Activated T-helper 2 cell treated with anti-CD3 and anti-CD28 coated beads, Interferon-gamma antibody, Interleukin-2, Interleukin-4, amounts not matched to agents 10 μg/mL and 5 μg/mL and 100 μg/mL, durations not matched to agents 14 hours and 24 hours and 36 hours (primary cell): ENCODE measurements at places on chromosomes 3 and 15.

DNA sequence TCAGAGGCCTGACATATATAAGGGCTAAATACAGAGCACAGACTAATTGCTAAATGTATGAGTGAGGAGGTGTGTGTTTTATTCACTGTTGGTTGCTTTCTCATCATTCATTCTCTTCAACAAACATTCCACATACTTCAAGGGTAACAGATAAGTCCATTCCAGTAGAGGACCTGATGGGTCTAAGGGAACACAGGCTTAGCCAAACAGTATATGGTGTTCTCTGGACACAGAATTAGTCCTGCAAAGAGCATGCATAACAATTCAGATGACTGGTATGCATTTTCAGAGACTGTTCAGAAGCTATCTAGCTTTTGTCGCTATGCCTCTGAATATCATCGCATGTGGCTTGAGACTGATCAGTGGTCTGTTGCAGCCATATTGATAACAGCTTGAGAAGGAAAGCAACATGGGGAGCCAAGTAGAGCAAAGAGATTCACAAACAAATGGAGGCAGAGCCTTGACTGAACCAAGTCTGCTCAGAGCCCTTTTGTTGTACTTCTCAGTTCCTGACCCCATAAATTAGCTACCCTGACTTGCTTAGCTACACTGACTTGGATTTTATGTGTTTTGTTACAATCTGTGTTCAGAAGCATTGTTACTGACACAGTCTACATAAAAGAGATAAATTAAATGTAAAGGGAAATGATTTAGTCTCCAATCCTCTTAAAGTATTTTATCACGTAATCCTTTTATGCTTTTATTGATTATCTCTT, 1178.7 kb downstream of the ROBO1 start:
- no peak for DNase-seq

DNA sequence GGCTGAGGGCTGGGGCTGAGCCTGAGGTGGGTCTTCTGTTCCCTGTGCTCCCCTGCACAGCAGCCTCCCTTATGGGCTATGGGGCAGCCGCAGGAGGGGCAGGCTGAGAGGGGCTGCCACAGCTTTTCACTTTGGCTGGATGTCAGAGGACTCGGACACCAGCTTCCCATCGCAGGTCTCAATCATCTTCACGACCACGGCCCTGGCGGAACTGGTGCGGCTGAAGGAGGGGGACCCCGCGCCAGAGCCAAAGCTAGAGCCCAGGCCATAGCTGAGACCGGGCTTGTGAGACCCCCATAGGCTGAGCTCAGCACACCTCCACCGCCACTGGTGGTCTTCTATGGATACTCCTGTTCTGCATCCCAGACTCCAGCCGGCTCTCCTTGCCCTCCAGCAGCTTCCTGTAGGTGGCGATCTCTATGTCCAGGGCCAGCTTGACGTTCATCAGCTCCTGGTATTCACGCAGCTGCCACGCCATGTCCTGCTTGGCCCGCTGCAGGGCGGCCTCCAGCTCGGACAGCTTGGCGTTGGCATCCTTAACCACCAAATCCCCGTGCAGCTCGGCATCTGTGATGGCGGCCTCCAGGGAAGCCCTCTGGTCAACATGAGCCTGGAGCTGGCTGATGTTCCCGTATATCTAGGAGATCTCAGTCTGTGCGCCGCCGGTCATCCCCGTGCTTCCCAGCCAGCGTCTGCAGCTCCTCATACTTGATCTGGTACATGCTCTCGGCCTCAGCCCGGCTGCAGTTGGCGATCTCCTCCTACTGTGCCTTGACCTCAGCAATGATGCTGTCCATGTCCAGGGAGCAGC, 181.7 kb upstream of the SYNPR start:
- DNase-seq, result no peak

DNA sequence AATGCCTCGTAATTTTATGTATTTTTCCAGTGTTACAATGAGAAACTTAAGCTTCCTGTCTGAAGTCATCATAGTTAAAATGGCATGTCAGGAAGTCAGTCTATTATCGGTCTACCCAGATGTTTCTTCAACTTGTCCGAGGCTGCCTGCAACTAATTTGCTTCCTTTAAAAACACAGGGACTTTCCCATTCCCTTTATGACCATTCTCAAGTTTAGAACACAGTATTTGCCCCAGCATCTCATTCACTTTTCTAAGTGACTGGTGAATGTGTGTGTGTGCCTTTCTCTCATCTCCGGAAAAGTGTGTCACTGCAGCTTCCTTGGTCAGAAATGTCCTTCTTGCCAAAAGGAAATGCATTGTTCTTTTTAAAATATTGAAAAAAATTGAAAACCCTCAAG, 466.6 kb downstream of the RAP2B start:
- no peak for DNase-seq

DNA sequence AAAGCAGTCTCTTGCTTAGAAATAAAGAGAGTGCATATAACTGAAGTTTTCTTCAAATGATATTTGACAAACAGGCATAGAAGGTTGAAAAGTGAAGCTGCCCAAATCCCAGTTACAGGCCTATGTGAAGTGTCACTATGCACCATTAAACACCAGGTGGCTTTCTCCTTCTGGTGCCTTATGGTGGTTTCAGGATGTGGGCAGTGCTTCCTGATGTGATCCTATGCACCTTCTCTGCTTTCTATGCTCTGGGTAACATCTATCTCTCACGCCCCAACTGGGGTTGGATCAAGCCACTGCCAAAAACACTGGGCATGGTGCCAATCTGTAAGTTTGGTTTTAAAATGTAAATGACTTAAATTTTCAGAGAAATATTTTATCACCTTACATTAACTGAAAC, 744.7 kb downstream of the TUSC7 start:
- DNase-seq, result no peak

- DNase-seq, result no peak
These were observed 255.7 kb downstream of the MBNL1 start for GRCh38 chr3:152524198-152525140.

- no peak for DNase-seq
These were observed 429.3 kb upstream of the AZI2 start for GRCh38 chr3:28777806-28778475.

DNA sequence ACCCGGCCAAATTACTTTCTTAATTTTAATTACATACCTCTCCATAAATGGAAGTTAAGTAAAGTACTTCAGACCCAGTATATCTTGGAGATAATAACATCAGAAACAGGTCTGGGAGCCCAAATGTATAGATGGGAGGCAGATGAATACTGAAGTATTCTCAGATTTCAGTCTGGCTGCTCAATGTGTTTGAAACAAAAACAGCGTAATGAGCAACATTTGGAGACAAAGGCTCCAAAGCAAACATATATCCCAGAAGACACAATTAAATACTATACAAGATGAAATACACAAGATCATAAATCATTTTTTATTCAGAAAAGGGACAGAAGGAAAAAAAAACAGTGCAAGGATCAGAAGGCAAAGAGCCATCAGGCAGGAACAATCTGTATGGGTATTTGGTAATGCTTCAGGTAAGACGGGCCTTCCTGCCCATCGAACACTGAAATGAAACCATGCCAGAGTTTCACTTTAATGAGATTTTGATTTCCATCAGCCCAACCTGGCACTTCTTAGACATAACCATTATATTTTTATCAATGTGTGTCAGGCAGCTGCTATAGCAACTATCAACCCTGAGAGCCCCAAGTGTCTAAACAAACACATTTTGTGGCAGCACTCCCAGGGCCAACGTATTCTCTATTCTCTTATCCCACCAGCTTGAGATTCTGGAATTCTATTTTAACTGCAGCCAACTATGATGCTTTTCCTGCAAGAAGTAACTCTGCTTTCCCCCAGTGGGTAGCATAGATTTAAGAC, 210.8 kb downstream of the STT3B start:
- DNase-seq, result no peak

DNA sequence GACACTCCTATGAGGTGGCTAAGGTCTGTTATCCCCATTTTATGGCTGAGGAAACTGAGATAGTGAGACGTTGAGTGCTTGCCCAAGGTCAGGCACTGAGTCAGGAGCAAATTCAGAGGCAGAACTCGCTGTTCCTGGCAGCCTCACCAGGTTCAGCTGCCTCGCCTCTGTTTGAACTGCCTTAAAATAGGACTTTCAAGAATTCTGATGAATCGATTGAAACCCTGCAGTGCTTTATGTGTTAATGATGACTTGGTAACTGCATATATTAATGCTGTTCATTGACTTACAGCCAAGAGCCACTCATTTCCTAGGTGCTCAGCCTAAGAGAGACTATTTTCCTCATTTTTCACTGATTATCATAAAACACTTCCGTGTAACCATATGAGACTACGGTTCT, 79.5 kb upstream of the BHLHE40 start:
- DNase-seq, result no peak

DNA sequence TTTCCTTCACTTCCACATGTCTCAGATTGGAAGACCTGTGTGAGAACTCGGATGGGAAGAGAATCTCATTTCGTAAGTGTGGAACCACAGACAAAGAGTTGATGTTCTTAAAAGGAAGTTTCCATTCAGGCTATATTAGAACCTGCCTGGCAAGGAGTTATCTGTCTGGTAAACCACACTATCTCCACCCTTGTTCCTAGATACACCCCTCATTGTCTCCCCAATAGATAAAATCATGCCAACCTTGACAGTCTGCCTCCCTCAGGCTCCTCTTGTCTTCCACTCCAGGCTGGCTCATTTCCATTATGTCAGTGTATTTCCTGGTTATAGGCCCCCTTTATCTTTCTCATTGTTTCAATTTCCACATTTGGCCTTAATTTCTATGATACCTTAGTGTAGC, 89.2 kb downstream of the TMEM108 start:
- DNase-seq, result no peak
